ENCODE measurements at places on chromosomes 4 and X. TPM values are rescaled to one million over a fixed set of nuclear protein-coding genes. Genes with fewer than 3 reads are reported as not detected.

Gene RGN
- not detected for total RNA-seq

Gene RIPPLY1
- total RNA-seq: not detected

Gene MAGED4
- 8.6 TPM for total RNA-seq

Gene OTC
- not detected for total RNA-seq

Gene CCDC110
- not detected for total RNA-seq

Gene MID1
- total RNA-seq: 51.9 TPM

Measured in A549 treated with RU486 at 1 μM for 4 hours (cell line).